ENCODE measurements at places on chromosomes 6 and 20. TPM values are rescaled to one million over a fixed set of nuclear protein-coding genes. Genes with fewer than 3 reads are reported as not detected.

OOEP gene
- total RNA-seq, result not detected

- no peak for DNase-seq
Measured at GRCh38 chr20:18639501-18639979, 51.7 kb downstream of the DTD1 start.

DNA sequence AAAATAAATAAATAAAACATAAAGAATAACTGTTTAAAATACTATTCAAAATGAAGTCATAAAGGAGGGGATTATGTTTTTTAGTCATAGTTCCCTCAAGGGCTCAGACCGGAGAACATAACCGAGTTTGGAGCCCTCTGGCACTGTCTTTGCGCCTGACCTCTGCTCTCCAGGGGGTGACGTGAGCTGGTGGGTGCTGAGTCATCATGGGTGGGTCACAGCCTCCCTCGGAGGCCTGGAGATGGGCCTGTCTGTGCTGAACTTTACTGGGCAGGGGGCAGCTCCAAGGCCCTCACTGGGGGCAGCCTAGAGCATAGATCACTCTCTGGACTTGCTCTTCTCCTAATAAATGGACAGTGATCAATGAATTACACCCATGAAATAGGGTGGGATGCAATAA, 3.1 kb upstream of the MAVS start:
- DNase-seq, result no peak

CLPSL2 gene
- total RNA-seq, result not detected

GRCh38 chr6:47187893-47188587, 121.7 kb downstream of the TNFRSF21 start:
- no peak for DNase-seq

Measured in CD8-positive, alpha-beta memory T cell (primary cell).